ENCODE measurements at places on chromosomes 1 and 21.
A peak's percentile ranks its signal among the peaks of the same experiment; 100 is the strongest.

DNA sequence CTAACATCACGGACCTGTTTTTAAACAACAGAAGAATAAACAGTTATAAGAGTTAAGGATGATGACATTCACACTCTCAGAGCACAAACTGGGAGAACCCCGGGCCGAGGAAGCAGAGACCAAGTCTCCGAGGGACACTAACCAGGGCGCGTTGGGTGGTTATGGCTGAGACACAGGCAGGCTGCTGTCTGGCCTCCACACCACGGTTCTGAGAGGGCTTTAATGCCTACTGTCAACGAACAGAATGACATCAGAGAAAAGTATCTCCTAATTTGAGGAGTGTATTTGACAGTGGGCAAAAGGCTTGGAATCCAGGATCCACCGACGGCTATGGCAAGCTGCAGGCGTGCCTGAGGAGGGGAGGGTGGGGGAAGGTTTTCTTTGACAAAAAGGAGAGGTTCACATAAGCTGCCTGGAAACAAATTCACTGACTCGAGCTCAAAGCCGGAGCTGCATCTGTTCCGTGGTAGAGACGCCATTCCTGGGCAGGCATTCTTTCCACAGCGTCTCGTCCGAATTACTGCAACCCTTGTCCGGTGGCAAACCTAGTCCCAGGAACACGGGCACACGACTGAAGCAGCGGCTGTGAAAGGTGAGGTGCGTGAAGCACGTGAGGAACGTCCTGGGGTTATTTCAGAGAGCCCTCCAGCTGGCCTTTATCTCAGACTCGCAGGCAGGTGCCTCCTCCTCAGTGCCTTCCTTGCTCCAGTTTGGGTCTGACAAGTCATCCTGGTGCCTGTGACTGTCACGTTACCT lies 9.4 kb downstream of the POFUT2 start:
- peak; percentile 61 for DNase-seq

- no peak for DNase-seq
These were observed 99.4 kb upstream of the EDEM3 start for GRCh38 chr1:184854036-184854435.

GRCh38 chr1:53465023-53465957 lies 6.1 kb downstream of the DMRTB1 start:
- DNase-seq = no peak

GRCh38 chr21:43829575-43830119 lies 35.4 kb upstream of the AGPAT3 start:
- no peak for DNase-seq

- DNase-seq = no peak
These were observed 926 bp upstream of the SH3D21 start for GRCh38 chr1:36304970-36305914.

DNA sequence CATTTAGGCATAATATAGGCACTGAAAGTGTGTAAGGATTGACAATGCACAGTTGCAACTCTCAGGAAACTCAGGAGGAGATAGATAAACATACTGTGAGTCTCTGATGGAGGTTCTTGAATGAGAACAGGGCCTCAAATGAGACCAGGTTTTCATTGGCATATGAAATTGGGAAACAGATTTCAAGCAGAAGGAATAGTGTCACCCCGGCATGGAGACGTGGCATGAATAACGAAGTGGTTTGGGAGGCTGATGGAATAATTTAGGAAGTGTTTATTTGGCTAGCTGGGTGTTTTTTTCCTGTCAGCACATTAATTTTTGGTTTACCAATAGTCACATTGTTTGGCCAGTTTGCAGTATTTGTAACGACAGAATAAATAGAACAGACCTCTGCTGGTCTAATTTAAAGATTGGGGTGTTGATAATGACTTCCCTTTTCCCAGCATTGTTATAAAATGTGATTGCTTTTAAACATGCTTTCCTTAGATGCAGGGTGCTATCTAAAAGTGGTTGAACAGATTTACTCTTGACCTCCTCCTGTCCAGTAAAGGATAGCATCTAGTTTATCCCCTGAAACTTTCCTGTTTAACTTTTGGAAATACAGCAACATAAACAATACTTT lies 132.0 kb downstream of the C1orf21 start:
- DNase-seq = no peak

DNA sequence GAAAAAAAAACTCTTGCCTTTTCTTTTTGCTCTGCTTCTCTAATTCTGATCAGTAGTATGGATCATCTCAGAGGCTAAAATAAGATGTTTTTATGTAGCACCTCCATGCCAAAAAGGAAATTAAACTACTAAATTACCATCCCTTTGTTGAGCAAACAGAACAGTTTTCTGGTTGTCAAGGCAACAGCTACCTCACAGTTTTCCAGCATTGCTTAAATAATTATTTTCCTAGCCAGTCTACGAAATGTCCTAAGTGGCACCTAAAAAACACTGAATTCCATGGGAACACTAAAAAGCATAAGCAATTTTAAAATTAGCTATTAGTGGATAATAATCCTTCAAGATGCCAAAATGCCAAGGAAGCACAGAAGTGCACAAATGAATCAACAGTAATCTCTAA lies 61.7 kb downstream of the ARID4B start:
- DNase-seq = no peak

GRCh38 chr1:206465951-206466350 lies 4.3 kb upstream of the IKBKE start:
- no peak for DNase-seq

- no peak for DNase-seq
These were observed 65.0 kb downstream of the WDR64 start for GRCh38 chr1:241716915-241717656.

- no peak for DNase-seq
These were observed 708.8 kb downstream of the LTN1 start for GRCh38 chr21:28283641-28284490.

DNA sequence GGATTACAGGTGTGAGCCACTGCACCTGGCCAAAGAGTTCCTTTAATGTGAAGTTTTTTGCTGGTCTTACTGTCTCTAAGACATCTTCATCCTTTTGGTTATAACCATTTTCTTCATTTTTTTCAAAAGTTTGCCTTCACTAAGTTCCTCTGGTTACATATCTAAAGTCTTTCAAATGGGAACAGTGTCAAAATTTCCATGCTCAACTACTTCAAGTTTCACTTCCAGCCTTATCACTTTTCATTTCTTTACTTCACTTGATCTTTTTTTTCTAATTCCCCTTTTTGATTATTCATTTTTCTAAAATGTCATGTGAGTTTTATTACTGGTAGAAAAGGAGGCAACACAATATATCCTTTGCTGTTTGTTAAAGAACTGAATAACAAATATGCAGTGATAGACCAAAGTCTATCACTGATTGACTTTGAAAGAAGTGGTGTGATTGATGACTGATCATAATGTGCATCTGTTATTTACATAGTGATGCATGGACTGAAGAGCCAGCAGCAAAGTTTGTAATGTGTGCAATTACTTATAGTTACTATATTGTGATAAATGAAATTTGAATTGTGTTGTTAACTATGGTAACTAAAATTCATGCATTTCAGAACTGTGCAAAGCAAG lies 16.0 kb upstream of the ZFYVE9 start:
- no peak for DNase-seq

DNA sequence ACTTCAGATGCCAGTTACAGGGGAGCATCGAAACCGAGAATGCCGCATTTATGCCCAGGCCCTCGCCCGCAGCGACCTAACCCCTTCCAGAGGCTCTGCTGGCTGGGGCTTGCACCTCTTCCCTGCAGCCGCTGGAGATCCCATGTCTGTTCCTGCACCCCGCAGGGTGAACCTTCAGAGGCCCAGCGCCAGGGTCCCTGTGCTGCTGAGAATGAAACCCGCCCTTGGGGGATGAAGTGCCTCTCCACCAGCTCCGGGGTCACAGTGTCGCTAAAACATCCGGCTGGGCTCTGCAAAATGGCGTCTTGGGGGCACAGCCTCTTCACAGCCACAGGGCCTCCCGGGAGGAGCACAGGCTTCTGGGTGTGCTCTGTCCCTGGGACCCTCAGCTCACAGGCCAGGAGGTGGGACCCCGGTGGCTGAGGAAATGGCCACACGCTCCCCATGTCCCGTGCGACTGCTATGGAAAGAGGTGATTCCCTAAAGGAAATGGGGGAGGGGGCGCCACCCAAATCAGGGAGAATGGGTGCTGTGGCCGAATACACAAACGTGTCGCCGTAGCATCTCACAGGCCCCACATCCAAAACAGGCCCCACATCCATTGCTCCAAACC lies 39.9 kb upstream of the TSPEAR start:
- no peak for DNase-seq

All from posterior cingulate gyrus (tissue), 11 donors.